ACHN (cell line): ENCODE measurements at places on chromosomes 13 and 19.

GRCh38 chr13:44680746-44681355, 104.7 kb upstream of the TSC22D1 start:
- no peak for DNase-seq

DNA sequence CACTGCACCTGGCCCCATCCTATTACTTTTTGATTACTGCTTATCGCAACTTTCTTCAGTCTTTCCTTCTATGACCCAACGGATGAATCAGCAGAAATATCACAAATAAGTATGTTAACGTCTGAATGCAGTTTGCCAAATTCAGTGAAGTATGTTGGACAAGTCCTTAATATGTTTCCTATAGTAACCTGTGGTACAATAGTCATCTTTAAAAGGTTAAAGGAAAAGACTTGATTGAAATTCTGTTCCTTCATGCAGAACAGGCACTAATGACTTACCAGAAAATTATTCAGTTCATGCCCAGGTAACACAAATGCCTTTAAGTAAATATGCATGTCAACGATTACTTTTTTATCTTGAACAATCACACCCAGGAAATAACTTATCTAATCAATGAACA, 242.6 kb downstream of the KCTD12 start:
- no peak for DNase-seq

- DNase-seq = no peak
Measured at GRCh38 chr13:50742968-50743367, 100.5 kb downstream of the DLEU7 start.

DNA sequence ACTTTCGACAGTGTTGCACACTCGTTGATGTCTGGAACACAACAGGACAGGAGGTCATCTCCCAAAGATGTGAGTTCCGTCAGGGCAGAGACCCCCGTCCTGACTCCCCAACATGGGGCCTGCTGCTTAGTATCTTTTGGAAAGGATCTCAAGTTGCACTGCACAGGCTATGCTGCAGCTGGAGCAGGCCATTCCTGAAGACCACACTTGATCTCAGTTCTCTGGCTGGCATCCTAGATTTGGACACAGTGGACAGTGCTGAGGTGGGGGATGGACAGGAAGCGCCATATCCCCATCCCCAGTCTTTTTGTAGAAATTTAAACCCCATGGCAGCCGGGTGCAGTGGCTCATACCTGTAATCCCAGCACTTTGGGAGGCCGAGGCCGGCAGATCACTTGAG, 5.9 kb downstream of the ADGRE2 start:
- DNase-seq = no peak
